ENCODE measurements at places on chromosomes 13 and 19. TPM values are rescaled to one million over a fixed set of nuclear protein-coding genes. Genes with fewer than 3 reads are reported as not detected.
A peak's percentile ranks its signal among the peaks of the same experiment; 100 is the strongest.

Gene PPM1N
- 14.4 TPM for polyA plus RNA-seq

DNA sequence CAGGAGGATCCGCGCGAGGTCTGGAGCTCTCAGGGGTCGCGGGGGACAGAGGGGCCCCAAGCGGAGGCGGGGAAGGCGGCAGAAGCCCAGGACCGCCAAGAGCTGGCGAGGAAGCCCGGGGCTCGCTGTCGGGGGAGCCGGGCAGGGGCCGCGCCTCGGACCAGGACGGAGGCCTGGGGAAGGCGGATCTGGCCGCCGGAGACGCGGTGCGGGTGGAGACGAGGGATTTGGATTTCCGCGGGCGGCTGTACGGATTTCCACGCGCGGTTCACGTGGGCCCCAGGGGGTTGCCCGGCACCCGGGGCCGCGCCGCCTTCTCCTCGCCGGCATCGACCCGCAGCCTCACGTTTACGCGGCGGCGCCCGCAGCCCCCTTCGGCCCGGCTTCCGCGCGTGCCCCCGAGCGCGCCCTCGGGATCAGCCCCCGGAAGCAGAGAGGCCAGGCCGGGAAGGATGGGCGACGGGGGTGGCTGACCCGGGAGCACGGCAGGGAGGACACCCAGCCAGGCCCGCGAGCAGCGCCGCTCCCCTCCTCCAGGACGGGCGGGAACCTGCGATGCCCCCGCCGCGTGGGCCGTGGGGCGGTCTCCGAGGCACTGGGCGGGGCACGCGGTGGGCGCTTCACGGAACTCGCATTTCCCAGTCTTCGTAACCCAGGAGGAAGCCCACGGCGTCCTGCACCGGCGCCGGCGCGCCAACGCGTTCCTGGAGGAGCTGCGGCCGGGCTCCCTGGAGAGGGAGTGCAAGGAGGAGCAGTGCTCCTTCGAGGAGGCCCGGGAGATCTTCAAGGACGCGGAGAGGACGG, 4.7 kb downstream of the F7 start:
- peaks cover 5% of the 10 kb centered on the region for H3K36me3 ChIP-seq
- H3K4me3 ChIP-seq, result peak overlapping the region; percentile 31

Gene ZNF69
- polyA plus RNA-seq, result 5.6 TPM

Gene ZNF90
- 41.7 TPM for polyA plus RNA-seq

DNA sequence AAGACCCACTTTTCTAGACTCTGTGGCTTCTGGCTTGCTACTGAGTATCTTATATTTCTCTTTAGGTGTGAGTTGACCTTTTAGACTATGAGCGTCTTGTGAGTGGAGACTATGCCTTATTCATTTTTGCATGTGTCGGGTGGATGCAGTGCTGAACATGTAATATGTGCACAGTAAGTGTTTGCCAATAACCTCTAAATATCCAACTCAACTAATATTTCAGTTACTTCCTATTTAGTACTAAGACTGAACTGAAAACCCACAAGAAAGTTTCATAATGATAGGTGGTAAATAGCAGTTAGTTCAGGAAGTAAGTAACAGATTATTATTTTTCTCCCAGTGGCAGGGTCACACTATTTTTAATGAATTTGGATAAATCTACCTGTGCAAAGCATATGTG, 269.3 kb downstream of the KCNRG start:
- H3K27ac ChIP-seq, result no peak overlapping the region
- no peak for DNase-seq
- no peak overlapping the region for H3K4me3 ChIP-seq
- H3K4me1 ChIP-seq, result peaks cover 7% of the 10 kb centered on the region

Gene PPP6R1
- polyA plus RNA-seq, result 52.5 TPM

DNA sequence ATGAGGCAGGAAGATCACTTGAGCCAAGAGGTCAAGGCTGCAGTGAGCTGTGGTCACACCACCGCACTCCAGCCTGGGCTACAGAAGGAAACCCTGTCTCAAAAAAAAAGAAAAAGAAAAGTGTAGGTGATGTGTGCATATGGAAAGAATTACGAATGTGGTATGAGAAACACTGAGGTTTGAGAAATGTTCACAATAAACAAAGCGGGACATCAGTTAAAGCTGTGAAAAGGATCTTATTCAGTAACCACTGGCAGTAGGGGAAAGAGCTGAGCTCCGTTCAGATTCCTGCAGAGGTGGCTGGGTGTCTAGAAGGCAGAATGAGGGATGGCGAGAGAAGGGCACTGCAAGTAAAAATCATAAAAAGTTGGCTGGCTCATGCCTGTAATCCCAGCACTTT, 4.1 kb upstream of the IGSF23 start:
- H3K27me3 ChIP-seq, result no peaks in the 10 kb centered on the region
- H3K36me3 ChIP-seq, result no peaks in the 10 kb centered on the region
- no peak overlapping the region for H3K27ac ChIP-seq
- H3K4me3 ChIP-seq, result no peak overlapping the region
- H3K4me1 ChIP-seq, result no peaks in the 10 kb centered on the region
- no peak for DNase-seq

DNA sequence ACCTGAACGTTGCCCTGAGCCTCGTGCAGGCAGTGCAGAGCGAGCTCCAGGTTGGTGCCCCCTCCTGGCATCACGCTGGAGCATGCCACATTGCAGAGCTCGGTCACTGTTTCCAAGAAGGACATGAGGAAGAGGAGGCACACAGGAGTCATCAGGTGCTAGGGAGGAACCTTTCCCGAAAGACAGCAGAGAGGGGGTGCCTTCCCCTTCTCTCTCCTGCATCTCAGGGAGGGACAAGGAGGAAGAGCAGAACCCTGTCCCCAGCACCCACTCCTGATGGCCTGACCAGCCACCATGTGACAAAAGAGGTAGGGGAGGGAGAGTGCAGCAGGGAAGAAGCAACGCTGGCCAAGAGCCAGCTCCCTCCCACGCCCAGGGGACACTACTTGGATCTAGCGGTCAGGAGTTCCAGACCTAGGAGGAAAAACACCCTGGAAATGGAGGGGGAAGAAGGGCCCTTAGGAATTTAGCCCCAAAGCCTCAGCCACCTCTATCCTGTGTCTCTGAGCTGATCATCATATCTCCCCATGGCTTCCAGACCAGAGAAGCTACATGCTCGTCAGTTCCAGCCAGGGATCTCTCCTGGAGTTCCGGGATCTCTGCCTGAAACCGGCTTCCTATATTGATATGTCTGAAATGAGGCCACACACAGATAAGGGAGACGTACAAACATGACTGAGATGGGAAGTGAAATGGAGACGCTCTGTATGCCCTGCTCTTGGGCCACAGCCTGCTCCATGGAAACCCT, 17.0 kb upstream of the NAPA start:
- H3K4me3 ChIP-seq, result no peak overlapping the region
- H3K4me1 ChIP-seq, result no peaks in the 10 kb centered on the region
- no peak overlapping the region for H3K27ac ChIP-seq

Data from H1 (cell line).